ENCODE measurements at places on chromosomes 2 and 18.

- no peak for DNase-seq
Measured at GRCh38 chr2:529424-529823, 147.8 kb downstream of the TMEM18 start.

GRCh38 chr2:43001055-43001378 is 208.6 kb upstream of the HAAO start:
- DNase-seq = peak; percentile 27

DNA sequence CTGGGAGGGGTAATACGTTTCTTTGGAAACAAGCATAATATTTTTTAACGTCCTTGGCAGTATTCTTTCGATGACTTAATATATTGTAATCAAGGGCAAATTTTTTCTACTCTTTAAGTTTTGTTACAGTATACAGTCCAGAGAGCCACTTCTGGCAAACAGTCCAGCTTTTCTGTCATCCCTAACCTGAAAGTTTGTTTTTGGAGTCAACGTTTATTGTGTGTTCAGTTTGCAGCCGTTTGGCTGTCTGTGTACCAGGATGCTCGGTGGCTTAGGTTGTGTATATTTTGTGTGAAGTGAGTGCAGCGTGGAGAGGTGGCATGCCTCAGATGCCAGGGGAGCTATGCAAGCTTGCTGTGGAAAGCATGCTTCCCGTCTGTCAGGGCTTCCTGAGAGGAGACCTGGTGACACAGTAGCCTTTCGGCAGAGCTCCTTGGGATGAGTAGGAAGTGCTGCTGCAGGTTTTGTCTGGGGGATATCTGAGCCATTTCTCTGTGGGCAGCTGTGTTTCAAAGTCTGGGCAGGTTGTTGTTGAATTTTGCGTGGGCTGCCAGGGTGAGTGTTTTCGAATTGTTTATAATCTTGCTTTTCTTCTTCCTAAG is 14.7 kb downstream of the MAP3K20 start:
- no peak for DNase-seq

GRCh38 chr2:96389736-96390135 is 54.2 kb downstream of the NCAPH start:
- peak; percentile 34 for DNase-seq

DNA sequence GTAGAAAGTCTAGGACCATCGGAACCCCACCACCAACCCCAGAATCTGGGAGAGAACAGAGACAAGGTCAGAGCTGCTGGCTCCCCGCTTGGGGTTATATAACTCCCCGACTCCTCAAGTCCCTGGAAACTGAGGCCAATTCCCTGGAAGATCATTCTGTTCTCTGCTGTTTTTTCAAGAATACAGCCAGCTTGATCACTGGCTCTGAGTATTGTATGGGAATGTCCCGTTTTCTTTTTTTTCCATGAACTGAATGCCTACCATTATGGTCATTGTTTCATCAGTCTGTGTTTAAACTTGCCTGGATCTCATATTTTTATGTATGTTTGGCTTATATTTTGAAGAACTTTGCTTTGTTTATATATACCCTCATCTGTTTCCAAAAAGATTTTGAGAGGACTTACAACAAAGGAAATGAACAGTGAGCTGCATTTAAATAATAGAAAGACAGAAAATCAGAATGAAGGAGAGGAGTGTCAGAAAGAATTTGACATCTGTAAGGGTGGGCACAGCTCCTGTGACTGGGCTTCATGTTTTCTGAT is 90.0 kb upstream of the ALPP start:
- no peak for DNase-seq

GRCh38 chr18:10085416-10085815 is 171.6 kb downstream of the VAPA start:
- no peak for DNase-seq

GRCh38 chr2:219109471-219109870 is 48.8 kb upstream of the IHH start:
- no peak for DNase-seq

- DNase-seq = no peak
Measured at GRCh38 chr2:75002007-75002406, 43.6 kb downstream of the POLE4 start.

DNA sequence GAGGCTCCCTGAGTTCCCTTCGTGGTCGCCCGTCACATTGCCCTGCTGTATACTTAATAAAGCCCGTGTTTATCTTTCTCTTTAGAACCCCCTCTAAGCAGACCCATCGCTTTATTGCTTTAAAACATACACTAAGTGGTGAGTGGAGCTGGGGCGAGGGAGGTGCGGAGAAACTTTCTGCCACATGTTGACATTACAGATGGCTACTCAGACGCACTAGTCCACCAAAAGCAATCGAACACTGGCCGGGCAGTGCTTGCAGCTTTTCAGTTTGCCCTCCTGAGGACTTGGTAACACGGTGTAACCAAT is 859 bp upstream of the COLEC12 start:
- DNase-seq = no peak

DNA sequence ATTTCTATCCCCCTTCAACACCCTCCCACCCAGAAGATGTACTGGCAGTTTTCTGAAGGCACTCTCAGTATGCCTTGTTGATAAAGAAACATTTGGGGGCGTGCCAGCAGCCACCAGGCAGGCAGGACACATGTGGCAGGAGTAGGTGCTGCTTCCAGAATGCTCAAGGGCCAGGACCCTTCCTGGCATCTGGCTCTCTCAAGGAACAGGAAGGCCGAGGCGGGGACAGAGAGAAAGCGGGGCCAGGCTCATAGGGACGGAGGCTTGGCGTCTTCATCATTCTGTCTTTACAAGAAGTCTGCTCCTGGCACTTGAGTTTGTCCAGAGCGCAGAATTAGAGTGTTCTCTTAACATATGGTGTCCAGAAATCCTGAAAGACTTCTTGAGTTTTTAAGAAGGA is 121.6 kb downstream of the FAM210A start:
- DNase-seq = no peak

GRCh38 chr18:68505178-68505574 is 209.7 kb downstream of the TMX3 start:
- DNase-seq = no peak

- DNase-seq = no peak
Measured at GRCh38 chr18:44548291-44549221, 132.1 kb upstream of the SETBP1 start.

DNA sequence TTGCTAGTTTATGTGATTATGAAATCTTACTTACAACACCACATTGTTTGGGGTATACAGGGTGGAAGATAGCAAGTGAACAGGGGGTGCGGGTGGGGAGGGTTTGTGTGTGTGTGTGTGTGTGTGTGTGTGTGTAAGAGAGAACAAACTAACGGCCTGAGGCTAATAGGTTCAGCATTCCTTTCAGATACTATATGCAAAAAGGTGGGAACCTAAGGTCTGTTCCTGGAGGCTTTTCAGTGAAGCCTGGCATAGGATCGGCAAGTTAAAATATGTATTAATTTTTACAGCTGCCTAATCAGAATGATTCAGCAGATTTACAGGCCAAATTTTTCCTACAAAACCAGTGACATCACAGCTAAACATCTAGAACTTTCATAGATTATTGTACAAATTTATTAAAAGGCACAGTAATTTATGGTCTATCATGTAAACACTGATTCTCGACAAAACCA is 7.6 kb upstream of the SPDYA start:
- no peak for DNase-seq

DNA sequence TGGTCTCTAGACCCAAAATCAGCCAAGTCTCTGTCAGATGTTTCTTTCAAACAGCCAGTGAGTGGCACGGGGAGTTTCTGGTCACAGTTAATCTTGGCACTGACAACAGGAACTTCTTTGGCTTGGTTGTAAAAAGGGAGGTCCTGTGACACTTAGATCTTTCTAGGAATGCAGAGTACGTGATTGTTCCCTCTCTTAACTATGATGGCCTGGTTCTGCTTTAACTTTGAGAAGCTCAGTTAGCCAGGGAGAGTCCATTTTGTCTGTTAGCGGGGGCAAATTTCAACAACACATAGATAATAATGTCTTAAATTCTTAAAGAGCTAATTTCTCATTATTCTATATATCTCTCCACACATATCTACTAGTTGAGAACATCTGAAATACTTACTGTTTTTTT is 344.5 kb upstream of the LRRTM4 start:
- DNase-seq = no peak

DNA sequence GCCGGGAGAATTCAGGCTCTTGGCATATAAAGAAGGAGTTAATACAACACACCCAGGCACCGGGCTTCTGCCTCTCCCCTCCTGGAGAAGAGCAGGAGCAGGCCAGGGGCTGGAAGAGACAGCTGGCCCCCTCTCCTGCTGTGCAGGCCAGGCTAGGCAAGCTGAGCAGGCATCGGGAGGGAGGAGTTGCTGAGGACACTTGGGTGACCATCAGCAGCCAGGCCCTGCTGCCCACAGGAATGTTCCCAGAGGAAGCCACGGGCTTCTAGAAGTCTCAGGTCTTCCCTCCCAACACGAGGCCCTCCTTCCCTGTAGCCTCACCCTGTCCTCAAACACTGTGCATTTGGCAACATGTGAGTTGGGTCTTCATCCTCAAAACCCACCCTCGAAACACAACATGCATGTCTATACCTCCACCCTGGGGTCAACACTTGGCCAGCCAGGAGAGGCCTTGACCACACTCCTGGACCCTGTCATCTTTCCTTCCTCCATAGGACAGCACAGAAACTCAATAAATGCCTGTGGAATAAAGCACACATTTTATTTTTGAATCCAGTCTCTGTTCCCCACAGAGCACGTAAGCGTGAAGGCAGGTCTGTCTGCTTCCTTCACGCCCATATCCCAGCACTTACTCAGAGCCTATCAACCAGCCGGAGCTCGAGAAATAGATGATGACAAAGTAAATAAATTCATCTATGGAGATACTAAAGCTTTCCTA is 433.8 kb upstream of the ID2 start:
- no peak for DNase-seq

DNA sequence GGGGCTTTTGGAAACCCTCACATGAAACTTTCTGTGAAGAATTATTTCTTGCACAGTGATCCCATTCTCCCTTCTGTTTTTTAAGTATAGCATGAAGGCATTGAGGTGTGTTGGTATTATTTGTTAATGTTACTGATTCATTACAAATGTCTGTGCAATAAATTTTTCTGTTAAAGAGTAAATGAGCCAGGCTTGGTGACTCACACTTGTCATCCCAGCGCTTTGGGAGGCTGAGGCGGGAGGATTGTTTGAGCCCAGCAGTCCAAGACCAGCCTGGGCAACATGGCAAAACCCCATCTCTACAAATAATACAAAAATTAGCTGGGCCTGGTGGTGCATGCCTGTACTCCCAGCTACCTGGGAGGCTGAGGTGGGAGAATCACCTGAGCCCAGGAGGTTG is 87.8 kb downstream of the KCTD18 start:
- DNase-seq = no peak

Measured in sciatic nerve (tissue), 2 donors.